Mammary epithelial cell (primary cell): ENCODE measurements at places on chromosomes 11 and 22. TPM values are rescaled to one million over a fixed set of nuclear protein-coding genes. Genes with fewer than 3 reads are reported as not detected.

- no peak for DNase-seq
Observed at GRCh38 chr11:60433401-60433800, 4.0 kb downstream of the MS4A5 start.

DNA sequence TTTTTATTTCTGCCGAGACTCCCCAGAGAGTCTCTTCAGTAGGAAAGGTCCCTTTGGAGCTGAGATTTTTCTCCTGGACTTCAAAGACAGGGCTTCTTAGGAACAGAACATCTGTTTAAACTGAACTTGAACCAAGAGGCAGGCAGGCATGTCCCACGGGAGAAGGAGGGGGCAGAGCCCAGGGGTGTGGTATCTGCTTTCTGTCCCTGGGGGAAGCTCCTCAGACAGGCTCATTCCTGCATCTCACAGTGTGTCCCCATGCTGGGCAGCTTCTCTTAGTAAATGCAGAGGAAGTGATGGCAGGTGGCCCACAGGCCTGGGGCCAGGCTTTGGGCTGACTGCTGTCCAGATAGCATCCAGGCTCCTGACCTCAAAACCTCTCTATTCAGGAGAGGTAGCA is 47.3 kb downstream of the TSPAN18 start:
- no peak for DNase-seq

GRCh38 chr11:8707541-8708191 is 25.1 kb downstream of the RPL27A start:
- no peak for DNase-seq

DNA sequence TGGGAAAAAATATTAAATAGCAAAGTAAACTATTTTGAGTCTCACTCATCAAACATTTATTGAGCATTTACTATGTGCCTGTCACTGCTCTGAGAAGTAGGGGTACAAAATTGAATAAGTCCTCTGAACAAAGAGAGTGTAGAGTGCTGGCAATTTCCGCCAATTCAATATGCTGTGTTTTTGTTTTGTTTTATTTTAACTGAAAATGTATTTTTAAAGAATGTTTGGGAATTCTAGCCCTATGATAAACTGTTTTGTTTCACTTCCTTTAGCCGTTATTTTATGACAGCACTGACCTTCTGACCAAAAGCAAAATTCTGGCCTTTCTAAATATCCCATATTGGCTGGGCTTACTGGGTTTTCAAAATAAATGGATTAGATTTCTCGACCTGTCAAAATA is 64.7 kb upstream of the LMO2 start:
- DNase-seq, result no peak

DNA sequence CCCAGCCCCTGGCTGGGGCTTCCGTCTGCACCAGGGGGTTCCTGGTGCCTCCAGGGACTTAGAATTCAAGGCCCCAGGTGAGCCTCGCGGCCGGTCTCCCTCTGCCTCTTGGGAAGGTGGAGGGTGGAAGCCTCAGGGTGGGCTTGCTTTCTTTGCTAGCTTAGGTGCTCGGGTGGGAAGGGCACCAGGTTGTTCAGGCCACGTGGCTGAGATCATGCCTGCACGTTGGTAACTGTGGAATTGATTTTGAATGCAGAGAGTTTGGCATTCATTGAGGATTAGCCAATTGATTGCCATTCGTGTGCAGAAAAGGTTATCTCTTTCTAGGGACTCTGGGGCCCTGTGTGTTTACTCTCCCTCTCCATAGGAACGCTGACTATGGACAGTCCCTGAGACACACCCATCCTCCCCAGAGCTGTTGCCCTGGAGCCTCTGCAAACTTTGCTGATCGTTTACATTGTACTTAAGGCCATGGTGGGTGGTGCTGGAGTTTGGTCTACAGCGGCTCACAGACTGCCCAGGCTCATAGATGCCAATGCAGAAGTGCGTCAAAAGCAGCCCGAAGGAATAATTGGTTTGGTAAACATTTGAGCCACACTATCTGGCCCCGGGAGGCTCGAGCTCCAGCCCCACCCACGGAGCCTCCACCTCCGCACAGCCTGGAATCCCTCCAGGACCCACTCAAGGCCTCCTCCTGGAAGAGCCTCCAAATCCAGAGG is 1457.7 kb downstream of the BRD1 start:
- no peak for DNase-seq

GRCh38 chr22:38628444-38628843 is 27.7 kb downstream of the FAM227A start:
- no peak for DNase-seq

DNA sequence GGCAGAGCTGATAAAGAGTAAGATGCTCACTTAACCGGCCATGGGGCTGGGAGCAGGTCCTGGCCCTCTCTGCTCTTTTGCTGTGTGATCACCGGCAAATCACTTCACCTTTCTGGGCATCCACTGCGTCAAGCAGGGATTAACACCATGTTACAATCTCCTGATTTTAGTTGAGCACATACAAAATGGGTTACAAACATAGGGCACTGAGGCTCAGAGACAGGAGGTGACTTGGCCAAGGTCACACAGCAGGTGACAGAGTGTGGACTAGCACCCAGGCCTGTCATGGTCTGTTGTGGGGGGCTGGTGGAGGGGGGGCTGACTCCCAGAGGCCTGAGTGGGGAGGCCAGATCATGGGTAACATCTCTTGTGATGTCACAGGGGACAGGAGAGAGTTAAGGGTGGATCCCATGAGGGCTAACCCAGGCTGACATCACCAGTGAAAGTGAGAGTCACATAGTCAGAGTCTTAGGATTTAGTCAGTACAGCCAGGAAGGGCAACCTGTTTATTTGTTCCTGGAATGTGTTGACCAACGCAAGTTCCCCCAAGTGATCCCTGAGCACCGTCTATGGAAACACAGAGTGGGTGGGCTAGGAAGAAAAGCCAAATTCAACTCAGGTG is 27.8 kb downstream of the GDPD5 start:
- DNase-seq, result no peak

DNA sequence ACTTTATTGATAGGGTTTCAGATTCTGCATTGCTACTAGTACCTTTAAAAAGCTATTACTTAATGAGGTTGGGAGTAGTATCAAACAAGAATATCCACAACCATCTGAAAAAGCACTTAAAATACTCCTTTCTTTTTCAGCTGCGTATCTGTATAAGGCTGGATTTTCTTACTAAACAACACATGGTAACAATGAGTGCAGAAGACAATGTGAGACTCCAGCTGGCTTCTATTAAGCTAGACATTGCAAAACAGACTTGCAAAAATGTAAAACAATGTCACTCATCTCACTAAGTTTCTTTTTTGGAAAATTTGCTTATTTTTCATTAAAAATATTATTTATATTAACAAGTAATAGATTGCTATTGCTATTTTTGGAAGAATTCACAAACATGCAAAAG is 132.6 kb downstream of the WNT11 start:
- no peak for DNase-seq

Gene TRAF6
- total RNA-seq, result 21.0 TPM

Gene LMO2
- 0.50 TPM for total RNA-seq

Gene BRSK2
- total RNA-seq, result 0.21 and 0.45 TPM in 2 replicates

Gene SAA1
- total RNA-seq, result 67.2 and 169 TPM in 2 replicates

Gene MMP3
- total RNA-seq, result 5.8 TPM
